ENCODE measurements at places on chromosomes 4 and X.

DNA sequence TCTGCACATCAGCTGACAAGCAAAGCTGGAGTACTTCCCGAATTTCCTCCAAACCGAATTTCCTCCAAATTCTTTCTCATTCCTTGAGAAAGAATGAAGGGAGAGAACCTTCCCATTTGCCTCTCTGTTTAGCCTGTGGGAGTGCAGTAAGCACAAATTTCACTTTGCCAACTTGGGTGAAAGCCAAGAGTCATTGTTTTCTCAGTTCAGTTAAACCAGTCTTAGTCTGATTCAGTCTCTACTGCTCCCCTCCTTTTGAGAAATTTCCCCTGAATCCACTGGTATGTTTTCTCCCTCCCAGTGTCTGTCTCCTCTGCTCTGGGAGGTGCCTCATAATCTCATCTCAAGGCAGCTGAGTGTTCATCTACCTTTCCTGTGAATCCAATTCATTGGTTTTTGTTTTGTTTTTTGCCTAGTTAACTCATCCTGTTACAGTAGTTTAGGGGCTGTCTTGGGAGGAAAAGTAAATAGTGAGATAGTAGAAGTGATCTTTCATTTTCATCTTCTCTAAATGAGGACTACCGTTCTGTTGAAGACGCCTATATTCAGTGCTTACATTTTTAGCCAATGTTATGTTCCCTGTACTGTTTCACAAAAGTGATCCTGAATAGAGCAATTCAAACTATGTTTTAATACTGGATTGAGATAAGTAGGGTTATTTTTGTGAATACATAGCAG lies 49.0 kb downstream of the SYTL5 start:
- no peak for DNase-seq

- DNase-seq, result no peak
Measured at GRCh38 chr4:128168701-128169100, 107.6 kb downstream of the LARP1B start.

DNA sequence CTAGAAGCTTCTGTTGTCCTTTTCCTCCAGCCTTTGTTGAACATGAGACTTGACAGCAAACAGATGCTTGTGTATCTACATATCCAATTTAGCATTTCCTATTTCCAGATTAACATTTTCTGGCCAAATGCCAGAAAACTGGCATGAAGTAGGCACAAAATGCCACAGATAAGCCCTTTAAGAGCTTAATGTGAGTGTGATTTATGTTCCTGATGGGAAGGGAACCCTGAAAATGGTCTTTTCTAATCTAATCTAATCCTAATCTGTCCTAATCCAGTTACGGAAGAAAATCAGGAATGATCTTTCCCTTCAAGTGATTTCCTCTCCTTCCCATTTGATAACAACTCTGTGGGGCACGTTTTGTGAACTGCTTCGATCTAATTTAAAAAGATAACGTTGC lies 133.0 kb upstream of the C1QTNF7 start:
- DNase-seq, result peak; percentile 89

GRCh38 chrX:67612231-67612630 lies 68.4 kb downstream of the AR start:
- peak; percentile 20 for DNase-seq

DNA sequence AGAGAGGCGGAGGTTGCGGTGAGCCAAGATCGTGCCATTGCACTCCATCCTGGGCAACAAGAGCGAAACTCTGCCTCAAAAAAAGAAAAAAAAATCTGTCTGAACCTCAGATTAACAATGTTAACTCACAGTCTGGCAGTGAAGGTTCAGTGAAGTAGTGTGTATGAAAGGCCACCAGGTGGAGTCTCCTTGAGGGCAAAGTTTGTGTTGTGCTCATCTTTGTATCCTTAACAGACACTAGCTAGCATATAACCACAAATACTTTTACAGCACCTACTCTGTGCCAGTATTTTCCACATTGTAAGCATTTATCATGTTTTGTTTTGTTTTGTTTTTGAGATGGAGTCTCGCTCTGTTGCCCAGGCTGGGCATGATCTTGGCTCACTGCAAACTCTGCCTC lies 46.0 kb upstream of the MGST2 start:
- DNase-seq, result peak; percentile 73

GRCh38 chr4:184313702-184314659 lies 96.3 kb upstream of the ENPP6 start:
- DNase-seq, result no peak

- DNase-seq, result peak; percentile 75
Measured at GRCh38 chrX:81586096-81586495, 384.2 kb downstream of the SH3BGRL start.

DNA sequence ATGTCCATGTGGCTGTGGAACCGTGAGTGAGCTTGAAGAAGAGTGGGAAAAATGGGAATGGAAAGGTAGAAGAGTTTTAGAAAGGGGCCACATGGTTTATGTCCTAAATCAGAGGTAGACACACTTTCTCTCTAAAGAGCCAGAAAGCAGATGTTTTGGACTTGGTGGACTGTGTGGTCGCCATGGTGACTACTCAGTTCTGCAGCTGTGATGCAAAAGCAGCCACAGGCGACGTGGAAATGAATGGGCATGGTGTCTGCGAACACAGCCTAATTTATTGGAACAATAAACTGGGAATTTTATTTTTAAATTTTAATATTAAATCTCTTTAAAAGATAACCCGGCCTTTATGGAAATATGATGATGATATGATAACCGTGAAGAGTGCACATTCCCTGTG lies 386.0 kb upstream of the FAT1 start:
- no peak for DNase-seq

GRCh38 chr4:29588617-29589016 lies 1131.6 kb upstream of the PCDH7 start:
- no peak for DNase-seq

GRCh38 chr4:158008551-158009218 lies 164.1 kb downstream of the GASK1B start:
- DNase-seq, result no peak

GRCh38 chrX:69127466-69127865 lies 37.8 kb downstream of the PJA1 start:
- no peak for DNase-seq

DNA sequence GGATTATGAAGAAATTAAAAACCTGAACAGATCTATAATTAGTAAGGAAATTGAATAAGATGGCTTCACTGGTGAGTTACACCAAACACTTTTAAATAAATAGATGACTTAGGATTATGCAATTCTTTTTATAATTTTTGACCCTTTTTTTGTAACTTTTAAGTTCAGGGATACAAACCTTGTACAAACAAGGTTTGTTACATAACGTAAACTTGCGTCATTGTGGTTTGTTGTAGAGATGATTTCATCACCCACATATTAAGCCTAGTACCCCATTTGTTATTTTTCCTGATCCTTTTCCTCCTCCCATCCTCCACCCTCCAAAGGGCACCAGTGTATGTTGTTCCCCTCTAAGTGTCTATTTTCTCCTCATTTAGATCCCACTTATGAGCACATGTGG lies 75.7 kb downstream of the CPEB2 start:
- no peak for DNase-seq

DNA sequence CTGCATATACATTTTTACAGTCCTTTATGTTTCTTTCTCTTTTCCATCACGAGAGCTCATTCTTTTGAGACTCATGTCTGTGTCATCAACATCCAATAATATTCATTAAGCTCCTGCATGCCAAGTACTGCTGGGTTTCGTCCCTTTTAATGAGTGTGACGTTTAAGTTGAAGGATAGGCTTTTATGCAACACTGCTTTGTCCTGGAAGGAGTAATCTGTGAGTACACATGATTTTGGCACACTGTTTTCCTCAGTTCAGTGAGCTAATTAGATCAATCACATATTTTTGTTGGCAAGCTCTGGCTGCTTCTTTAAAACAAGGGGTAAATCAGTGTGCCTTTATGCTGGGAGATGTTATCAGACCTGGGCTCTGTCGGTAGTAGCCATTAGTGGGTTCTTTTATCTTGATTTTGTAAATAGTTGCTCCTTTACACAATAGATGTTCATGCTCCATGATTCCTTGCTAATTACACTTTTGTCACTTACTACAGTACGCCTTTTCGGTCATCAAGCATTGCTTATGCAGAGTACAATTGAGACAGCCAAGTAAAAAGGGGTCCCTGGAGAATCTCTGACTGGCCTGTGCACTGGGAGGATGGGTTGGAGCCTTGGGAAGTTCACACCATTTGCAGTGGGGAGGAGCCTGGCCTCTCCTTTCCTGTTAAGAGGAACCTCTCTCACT lies 132.6 kb downstream of the FHIP1A start:
- peak; percentile 78 for DNase-seq

GRCh38 chrX:64182208-64182607 lies 23.3 kb downstream of the AMER1 start:
- DNase-seq, result no peak

GRCh38 chrX:24097741-24098260 lies 43.0 kb downstream of the EIF2S3 start:
- no peak for DNase-seq

DNA sequence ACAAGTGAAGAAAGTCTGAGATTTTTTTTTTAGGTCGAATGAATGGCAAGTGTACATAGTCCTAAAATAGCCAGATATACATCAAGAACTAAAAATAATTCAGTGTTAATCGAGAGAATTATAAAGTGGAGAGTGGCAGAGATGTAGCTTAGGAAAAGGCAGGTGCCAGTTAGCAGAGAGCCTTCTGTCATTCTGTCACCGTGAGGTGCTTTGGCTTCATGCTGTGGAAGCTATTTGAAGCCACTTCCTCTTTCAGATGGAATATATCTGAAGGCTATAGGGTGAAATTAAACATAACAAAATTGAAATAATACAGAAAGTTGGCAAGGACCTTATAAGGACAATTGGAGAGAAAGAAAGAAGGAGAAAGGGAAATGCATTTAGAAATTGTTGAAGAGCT lies 756.3 kb downstream of the CCSER1 start:
- no peak for DNase-seq

DNA sequence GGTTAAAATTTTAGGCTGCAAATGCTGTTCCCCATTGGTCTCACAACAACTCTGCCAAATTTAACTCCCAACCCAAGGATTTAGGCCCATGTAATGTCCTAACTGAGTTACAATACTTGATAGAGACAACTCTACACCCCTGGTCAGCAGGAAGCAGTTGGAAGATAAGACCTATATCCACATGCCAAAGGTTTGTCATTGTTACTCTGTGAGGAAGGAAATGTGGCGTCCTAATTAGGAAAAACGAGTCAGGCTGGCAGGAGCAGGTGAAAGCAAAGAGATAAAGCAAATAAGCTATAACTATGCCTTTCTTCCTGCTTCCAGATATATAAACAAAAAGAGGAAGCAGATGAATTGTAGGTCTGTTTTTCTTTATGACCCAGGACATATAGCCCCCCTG lies 69.1 kb downstream of the SPIN4 start:
- peak; percentile 48 for DNase-seq

GRCh38 chr4:181018913-181019312 lies 1224.3 kb upstream of the TENM3 start:
- no peak for DNase-seq

DNA sequence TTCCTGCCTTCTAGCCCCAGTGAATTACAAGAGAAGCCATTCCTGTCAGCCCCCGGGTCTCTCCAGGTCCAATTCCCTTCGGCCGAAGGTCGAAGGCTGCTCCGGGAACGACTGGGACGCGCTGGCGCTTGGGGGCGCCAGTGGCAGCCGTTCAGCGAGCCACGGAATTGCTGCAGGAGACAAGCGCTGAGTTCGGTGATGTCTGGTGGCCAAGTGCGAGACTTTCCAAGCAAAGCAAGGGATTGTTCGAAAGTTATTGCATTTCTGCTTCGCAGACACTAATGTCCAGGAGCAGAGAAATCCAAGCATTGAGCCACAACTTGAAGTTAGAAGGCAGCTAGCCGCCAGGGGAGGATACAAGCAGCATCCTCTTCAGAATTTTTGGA lies 1.1 kb upstream of the DKK2 start:
- peak; percentile 80 for DNase-seq

DNA sequence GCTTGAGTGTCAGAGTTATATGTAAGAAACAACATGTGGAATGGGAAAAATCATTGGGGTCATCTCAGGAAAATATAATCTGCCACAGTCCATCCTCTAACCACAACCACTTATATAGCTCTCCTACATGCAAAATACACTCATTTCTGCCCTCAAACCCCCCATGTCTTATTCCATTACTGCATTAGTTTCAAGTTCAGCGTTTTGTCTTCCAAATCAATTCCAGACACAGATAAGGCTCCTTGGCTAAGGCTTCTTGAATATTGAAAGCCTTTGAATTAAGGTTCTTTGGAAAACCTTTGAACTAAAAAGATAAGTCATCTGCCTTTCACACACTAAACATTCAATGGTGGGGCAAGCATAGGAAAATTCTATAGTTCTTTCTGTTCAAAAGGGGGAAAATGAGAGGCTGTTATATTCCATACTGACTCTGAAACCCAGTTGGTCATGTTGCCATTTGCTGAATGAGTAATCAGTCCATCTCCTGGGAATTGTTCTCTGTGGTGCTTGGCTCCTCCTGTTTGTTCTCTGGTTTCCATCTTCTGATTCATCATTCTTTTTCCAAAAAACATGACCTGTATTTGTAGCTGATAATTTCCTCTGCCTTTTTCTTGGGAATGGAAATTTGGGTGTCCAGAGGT lies 218.7 kb downstream of the BMPR1B start:
- no peak for DNase-seq

DNA sequence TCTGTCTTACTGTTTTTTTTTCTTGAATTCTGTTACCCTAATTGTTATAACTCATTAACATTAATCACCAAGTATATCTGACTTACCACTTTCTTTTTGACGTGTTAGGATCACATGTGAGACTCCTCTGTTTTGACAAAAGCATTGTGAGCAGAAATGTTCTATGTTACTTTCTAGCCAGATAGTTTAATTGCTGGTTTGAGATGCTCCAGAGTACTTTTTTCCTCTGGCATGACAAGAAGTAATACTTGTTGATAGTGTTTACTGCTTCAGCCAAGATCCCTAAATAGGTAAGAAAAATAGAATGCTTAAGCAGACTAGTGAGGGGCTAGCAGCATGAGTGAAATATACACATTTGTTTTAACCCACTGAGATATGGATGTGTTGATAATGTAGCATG lies 303.9 kb upstream of the PABPC4L start:
- no peak for DNase-seq

- peak; percentile 96 for DNase-seq
Measured at GRCh38 chrX:37993837-37994619, 12.3 kb upstream of the SYTL5 start.

- peak; percentile 28 for DNase-seq
Measured at GRCh38 chrX:1261285-1261684, 7.3 kb upstream of the CSF2RA start.

GRCh38 chr4:132056496-132056895 lies 1092.6 kb upstream of the PCDH10 start:
- DNase-seq, result no peak

All from mesendoderm (in vitro differentiated cells).